LoVo (cell line): ENCODE measurements at places on chromosomes 2 and 18.
A peak's percentile ranks its signal among the peaks of the same experiment; 100 is the strongest.

DNA sequence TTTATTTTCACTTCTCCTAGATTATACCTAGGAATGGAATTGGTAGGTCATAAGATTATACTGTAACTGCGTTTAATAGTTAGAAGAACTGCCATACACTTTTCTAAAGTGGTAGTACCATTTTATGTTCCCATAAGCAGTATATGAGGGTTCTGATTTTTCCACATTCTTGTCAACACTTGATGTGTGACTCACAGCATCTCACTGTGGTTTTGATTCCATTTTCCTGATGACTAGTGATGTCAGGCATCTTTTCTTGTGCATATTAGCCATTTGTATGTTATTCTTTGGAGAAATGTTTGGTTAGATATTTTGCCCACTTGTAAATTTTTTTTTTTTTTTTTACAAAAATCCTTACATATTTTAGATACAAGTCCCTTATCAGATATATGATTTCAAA lies 2.3 kb downstream of the DCAF17 start:
- DNase-seq: peak; percentile 12

DNA sequence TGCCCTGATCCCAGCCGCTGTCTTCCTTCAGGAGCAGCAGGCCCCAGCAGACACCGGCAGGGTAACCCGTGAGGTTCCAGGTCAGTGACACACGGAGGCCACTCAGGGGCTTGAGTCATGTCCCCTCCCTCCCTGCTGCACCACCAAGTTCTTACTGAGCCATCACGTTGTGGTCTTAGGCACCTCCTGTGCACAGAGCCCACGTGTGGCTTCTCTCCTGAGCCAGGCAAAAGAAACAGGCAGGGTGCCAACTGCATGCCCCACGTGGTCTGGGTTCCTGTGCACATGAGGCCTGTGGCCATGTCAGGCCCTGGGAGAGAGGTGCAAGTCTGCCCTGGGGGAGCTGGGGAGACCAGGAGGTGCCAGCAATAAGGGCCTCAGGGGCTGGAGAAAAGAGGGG lies 264.8 kb downstream of the KLHL29 start:
- DNase-seq: no peak

GRCh38 chr2:228180181-228181097 lies 1.0 kb downstream of the SPHKAP start:
- DNase-seq: no peak

DNA sequence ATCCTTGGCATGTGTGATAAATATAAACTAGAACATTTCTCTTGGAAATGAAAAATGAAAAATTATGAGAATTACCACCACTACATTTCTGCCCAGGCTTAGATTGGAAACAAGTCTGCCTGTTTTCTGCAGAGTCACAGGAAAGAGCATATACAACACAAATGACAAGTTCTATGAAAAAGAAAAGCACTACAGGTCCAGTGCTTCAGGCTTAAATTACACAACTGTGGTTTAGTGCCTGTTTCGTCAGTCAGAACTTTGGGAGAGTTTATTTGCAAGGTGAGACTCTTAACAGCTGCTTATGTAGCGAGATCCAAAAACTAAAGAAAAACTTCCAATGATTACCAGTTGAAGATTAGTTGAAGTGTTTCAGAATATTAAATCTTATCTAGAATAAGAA lies 68.9 kb downstream of the RTN4 start:
- DNase-seq: no peak

DNA sequence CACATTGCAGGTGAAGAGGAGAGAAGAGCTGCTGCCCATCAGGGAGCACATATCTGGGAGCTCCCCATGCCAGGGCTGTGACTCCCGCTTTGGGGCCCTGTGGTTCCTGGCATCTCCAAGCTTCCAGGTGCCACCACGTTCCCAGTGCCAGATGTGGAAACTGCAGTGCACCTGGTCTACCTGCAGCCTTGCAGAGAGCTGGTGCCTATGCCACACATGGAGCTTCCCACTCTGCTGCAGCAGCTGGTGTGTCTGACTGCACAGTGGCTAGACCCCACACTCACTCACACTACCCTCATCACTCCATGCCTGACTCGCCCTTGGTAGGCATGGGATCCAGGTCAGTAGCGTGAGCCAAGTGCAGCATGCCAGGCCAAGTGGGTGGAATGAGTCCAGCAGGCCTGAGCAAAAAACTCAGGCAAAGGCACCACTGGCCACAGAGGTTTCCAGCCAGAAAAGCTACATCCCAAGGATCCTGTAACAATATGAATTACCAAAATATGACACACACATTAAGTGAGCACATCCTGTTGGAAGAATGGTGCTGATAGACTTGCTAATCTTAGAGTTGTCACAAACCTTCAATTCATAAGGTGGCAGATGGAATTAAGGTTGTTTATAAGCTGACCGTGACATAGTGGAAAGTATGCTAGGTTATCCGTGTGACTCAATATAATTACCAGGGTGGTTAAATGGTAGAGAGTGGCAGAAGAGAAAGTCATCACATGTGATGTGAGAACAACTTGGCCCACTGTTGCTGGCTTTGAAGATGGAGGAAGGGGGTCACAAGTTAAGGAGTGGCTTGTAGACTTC lies 150.9 kb downstream of the EHBP1 start:
- DNase-seq: no peak

- DNase-seq: no peak
Measured at GRCh38 chr2:238389988-238390589, 36.6 kb upstream of the ASB1 start.

DNA sequence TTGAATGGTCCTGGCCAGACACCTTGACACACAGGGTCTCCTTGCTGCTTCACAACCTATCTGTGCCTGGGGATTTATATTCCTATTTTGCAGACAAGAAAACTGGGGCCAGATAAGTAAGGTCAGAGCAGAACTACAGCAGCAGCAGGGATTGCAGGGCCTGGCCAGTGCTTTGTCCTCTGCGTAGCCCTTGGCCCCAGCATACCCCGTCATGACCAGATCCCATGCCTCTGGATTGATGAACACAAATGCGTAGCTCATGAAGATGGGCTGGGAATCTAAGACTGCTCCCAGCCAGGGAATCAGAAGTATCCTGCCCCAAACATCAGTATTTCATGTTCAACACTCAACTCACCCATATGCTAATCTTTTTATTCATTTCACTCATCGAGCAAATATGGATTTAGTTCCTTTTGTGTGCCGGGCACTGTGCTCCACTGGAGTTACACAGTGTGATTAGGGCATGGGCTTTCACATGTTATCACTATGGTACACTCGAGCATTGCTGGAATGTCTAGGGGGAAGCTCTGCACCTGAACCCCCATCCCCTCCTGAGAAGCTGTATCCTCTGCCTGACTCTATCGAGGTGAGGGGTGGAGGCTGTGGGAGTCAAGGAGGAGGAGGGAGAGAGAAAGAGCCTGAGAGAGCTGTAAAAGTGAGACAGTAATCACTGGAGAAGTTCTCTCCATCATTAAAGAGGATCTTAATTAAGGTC lies 143.3 kb downstream of the CYP26B1 start:
- DNase-seq: no peak

GRCh38 chr2:103805746-103806145 lies 1043.9 kb downstream of the TMEM182 start:
- DNase-seq: no peak

GRCh38 chr2:134869946-134870736 lies 31.7 kb downstream of the ACMSD start:
- no peak for DNase-seq

- no peak for DNase-seq
Measured at GRCh38 chr2:66515743-66516142, 80.8 kb downstream of the MEIS1 start.

DNA sequence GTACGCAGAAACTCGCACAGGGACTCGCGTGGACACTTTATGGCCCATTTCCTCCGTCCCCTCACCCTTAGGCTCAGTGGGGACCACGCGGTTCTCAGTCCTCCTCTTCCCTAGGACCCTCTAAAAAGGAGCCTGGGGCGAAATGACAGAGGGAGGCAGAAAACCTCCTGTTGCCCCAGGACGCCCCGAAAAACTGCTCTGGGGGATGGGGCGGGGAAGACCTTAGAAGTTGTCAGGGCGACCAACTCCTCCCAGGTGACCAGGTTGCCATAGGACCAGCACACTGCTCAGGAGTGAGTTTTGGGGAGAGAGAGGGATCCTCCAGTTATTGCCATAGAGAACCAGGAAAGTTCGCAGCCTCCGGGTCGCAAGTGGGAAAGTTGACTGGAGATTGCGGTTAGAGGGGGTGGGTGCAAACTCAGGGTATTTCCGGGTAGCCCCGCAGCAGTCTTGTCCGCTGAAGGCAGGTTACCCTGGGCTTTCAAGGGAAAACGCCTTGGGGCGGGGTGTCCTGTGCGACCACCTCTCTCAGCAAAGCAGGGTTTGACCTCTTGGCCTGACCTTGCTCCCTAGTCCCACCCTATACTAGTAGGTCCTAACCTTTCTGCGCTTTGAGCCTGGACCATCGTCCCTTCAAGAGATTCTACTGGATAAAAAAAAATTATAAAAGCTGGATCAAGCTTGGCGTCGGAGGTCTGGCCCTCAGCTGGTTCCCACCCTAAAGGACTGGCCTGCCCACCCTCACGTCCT lies 7.8 kb upstream of the PAX3 start:
- no peak for DNase-seq

- DNase-seq: no peak
Measured at GRCh38 chr2:223602972-223603371, 811 bp upstream of the SCG2 start.

GRCh38 chr2:3233877-3234276 lies 143.7 kb downstream of the EIPR1 start:
- DNase-seq: no peak

- no peak for DNase-seq
Measured at GRCh38 chr2:96698221-96698861, 41.5 kb downstream of the LMAN2L start.

GRCh38 chr2:55051026-55051866 lies 995 bp upstream of the RTN4 start:
- DNase-seq: peak; percentile 90

DNA sequence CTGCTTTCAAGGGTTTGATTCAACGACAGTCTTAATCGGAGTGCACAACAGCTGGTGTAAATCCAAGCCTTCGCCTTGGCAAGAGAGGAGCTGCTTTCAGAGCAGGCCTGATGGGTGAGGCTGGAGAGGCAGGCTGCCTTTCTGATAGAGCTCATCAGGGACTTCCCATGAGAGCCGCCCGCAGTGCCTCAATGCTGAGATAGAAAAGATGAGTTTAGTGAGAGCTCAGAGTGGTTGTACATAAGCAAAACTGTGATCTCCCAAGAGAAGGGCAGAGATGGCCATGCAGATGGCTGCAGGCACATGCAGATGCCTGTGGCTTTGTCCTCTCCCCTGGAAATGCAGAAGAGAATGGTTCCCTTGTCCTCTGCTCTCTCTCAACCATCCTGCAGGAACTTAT lies 122.1 kb downstream of the ARL4C start:
- no peak for DNase-seq

- no peak for DNase-seq
Measured at GRCh38 chr2:61439241-61440002, 31.5 kb downstream of the USP34 start.

GRCh38 chr2:33077844-33078243 lies 131.1 kb downstream of the LTBP1 start:
- no peak for DNase-seq

- DNase-seq: no peak
Measured at GRCh38 chr18:69954719-69955480, 7.2 kb upstream of the CD226 start.

DNA sequence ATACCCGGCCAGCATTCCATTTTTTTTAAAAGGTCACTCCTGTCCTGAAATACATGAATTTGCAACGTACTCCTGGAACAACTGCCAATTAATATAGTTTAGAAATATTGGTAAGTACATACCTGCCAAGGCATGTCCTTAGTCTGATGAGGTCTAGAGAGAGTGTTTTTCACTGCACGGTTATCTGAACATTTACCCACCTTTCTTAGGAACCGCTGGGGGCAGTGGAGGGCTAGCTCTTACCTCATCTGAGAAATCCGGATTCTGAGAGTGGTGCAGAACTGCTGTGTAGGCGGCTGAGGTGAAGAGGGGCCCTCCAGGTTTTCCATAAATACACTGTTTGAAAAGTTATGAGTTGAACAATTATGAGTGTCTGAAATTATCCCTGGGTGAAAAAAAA lies 133.1 kb upstream of the CCDC195 start:
- no peak for DNase-seq

DNA sequence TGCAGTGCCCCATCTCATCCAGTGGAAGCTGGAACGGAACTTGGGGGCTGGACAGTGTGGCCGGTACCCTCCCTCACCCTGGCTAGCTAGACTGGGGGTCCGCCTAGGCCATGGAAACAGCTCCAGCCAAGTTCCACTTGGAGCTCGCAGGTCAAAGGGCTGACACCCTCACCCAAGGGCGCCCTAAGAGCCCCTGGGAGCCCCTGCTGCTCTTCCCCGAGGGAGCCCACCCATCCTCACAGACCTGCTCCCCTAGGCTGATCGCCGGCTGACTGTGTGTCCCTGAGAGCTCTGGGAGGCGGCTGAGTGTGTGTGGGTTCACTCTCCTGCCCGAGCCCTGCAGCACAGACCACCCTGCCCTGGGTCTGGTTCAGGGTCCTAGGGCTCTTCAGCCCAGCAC lies 118.2 kb upstream of the OTOS start:
- no peak for DNase-seq

- no peak for DNase-seq
Measured at GRCh38 chr2:128364441-128364911, 45.8 kb upstream of the HS6ST1 start.

GRCh38 chr2:239272626-239273025 lies 128.2 kb downstream of the HDAC4 start:
- no peak for DNase-seq

DNA sequence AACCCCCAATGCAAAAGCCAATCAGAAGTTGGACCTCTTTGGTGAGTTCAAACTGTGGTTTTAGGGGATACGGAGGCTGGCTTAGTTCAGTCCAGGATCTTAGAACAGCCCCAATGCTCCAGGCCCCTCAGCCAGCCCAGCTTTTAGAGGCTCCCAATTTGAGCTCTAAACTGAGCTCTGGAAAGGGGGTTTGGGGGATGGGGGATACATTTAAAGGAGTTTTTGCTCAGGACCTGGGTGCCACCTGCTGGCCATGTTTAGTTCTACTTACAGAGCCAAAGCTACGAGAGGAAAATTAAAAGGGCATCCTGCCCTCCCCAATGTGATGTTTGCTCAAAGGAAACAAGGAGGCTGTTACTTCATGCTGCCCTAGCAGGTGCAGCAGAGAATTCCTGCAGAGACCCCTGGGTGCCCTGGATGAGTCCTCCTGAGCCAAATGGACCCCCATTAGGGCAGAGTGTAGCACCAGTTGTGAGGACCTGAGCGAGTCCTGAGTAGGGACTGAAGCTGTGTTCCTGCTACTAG lies 15.9 kb upstream of the TMEM214 start:
- DNase-seq: peak; percentile 56

DNA sequence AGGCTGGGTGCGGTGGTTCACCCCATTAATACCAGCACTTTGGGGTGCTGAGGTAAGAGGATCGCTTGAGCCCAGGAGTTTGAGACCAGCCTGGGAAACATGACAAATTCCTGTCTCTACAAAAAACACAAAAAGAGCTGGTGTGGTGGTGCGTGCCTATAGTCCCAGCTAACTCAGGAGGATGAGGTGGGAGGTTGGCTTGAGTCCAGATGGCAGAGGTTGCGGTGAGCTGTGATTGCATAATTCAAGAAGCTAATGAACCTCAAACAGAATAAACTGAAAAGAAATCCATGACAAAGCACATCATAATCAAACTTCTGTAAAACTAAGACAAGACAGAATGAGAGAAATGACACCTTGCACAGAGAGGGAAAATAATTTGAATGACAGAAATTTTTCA lies 54.8 kb downstream of the SEMA4F start:
- DNase-seq: no peak

- no peak for DNase-seq
Measured at GRCh38 chr2:84247532-84247931, 211.5 kb downstream of the SUCLG1 start.
